ENCODE measurements at places on chromosomes 7 and 10.

DNA sequence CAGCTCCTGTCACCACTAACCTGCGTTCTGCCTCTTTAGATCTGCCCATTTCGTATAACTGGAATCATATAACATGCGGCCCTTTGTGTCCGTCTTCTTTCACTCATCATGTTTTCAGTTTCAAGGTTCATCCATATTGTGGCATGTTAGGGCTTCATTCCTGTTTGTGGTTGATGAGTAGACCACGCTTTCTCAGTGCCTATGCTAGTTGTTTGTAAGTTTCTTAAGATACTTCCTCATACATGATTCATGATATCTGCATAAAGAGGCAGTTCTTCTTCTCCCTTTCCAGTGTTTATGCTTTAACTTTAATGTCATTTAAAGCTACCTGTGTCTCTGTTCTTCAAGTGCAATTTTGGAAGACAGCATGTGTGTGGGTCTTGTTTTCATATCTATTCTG lies 79.5 kb upstream of the FAM20C start:
- no peak for DNase-seq

DNA sequence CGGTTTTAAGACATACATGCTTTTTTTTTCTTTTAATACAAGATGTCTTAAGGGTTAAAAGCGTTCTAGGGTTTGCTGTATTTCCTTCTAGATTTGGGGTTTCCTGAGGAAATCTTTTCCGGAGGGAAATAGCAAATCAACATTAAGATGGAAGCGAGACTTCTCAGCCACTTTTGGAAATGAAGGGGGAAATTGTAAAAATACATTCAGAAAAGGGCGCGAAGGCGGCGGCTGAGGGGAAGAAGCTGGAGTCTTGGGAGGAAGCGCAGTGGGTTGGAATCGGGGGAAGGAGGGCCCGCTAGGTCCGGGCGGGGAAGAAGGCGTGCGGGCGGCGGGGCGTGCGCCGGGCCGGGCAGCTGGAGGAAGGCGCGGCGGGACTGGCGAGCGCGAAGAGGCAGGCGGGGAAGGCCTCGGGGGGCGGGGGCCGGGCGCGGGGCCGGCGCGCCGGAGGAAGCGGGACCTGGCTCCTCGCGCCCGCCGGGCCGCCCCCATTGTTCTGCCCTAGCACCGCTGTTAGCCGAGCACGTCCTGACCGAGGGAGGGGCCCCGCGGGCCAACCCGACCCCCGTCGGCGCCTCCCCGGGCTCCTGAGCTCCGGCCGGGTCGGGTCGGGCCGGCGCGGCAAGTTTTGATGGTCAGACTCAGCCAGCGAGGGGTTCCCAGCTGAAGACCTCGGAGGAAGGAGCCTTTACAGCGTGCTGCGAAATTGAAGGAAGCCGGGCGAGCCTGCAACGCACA lies 1.5 kb upstream of the SKIDA1 start:
- no peak for DNase-seq

- no peak for DNase-seq
These were observed 36.3 kb downstream of the CSTF2T start for GRCh38 chr10:51663086-51663485.

GRCh38 chr7:9939176-9939575 lies 1034.5 kb upstream of the PHF14 start:
- no peak for DNase-seq

- no peak for DNase-seq
These were observed 118.2 kb downstream of the HBP1 start for GRCh38 chr7:107286751-107287621.

- no peak for DNase-seq
These were observed 196.0 kb downstream of the KCNMA1 start for GRCh38 chr10:77441353-77442166.

DNA sequence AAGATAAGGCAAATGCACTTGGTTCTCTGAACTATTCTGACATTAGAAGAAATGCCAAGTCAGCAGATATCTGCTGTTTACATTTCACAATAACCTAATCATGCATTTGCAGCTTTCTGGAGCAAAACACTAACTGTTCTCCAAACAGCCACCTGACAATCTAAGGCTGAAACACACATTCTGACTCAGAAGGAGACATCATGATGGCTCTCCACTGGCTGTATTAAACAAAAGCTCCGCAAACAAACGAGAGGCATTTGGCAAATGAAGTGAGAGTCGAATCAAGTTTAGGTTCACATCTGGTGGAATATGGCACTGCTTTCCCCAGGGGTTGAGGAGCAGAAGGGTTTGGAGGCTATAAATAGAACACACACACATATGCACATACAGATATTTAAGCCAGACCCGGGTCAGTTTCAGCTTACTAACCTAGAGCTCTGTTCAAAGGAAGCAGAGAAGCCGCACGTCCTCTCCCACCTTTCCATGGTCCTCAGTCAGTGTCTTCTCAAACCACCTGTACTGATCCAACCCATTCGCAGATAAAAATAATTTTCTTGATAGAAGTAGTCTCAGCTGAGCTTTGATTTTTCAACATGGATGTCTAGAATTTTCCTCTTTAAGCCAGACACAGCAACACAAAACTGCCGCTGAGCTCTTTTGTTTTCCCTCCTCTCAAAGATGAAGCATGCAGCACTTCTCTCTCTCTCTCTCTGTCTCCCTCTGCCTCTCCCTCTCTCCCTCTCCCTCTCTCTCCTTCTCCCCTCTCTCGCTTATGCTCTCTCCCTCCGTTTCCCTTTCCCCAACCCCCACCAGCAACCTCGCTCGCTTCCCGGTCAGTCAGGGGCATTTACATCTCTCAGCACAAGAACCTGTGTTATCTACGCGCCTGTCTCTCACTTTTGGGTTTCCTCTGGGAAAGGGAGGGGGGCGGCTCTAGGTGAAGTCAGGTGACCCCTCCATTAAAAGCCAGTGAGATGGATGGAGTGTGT lies 682.8 kb downstream of the MAGI2 start:
- DNase-seq = no peak

- no peak for DNase-seq
These were observed 57.7 kb downstream of the DNAJB6 start for GRCh38 chr7:157394246-157395191.

DNA sequence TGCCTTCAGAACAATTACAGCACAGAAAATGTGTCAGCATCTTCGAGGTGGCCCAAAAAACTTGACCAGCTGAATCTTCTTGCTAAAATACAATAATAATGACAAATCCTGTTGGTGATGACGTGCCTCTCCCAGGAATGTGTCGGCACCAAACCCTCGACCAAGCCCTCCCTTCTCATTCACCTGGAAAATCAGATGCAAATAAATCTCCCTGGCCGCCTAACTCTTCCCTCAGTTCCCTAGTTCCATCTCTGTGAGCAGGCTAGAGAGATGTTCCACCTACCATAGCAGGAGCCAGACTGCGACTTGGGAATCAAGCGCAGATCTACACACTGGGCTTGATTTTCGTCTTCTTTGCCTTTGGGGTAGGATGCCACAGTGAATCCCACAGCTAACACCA lies 4.1 kb downstream of the PRSS1 start:
- DNase-seq = no peak

DNA sequence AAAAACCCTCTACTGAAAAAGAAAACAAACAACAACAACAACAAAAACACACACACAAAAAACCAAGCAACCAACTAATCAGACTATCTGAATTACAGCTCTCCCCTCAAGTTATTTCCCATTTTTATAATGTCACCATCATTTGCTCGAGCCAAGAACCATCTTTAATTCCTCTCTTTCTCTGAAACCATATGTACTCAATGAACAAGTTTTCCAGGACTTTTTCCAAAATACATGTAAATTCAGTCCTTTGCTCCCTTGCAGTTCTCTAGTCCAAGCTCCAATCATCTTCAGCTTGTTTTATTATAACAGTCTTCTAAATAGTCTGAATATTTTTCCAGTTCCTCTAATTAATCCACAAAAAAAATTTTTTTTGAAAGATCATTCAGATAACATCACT lies 506.0 kb downstream of the NXPH1 start:
- DNase-seq = no peak

- no peak for DNase-seq
These were observed 26.5 kb upstream of the TRIL start for GRCh38 chr7:28984631-28985030.

GRCh38 chr10:97366572-97366971 lies 32.0 kb upstream of the FRAT2 start:
- no peak for DNase-seq

GRCh38 chr10:78964952-78965633 lies 103.7 kb upstream of the ZMIZ1 start:
- peak; percentile 12 for DNase-seq

DNA sequence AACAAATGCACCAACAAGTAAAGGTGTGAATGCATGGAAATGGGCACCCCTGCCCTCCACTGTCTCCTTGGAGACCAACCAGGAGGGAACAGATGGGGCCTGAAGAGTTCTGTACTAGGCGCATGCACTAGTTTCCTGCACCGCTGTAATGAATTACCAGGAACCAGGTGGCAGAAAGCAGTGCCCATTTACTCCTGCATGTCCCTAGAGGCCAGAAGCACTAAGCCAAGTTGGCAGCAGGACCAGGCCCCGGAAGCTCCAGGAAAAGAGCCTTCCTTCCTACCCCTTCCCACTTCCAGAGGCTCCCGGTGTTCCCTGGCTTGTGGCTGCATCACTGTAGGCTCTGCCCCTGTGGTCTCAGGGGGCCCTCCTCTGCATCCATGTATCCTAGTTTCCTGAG lies 237.5 kb upstream of the PPP2R2D start:
- no peak for DNase-seq

- no peak for DNase-seq
These were observed 28.7 kb downstream of the ST8SIA6 start for GRCh38 chr10:17425584-17426262.

DNA sequence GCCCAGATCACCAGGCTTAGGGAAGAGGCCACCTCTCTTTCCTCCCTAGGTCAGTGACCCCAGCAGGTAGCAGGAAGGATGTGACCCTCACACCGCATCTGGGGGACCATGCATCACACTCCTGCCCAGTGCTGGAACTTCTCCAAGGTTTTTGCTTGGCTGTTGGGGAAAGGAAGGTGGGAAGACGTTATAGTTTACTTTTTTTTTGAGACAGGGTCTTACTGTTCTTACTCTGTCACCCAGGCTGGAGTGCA lies 8.6 kb downstream of the ZCCHC24 start:
- no peak for DNase-seq

DNA sequence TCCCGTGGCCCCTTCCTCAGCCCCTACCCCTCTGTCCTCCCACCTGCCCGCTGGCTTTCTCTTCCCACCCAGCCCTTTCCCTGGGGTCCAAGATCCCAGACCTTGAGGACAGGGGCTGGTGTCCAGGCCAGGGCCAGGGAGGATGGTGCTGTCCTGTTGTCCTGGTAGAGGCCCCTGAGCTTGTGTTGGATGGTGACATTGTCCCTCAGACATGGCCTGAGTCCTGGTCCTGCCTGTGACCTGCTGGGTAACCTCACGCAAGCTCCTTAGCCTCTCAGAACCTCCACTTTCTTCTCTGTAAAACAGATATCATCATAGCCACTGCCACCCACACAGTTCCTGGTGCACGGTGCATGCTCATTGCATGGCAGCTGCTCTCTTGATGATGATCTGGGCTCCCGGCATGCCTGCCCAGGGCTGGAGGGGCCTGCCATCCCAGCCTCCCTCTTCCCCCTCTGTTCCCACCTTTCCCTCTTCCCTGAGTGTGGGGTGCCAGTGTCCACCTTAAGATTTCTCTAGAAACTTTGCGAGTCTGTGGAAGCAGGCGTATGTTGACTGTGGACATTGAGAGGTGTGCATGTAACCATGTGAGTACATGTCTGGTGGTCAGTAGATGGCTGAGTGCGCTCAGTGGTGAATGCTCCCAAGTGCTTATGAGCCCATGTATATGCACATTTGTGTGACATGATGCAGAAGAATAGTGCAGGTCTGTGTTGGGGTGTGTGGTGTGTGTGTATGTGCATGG lies 60.4 kb downstream of the NEURL1 start:
- DNase-seq = no peak

DNA sequence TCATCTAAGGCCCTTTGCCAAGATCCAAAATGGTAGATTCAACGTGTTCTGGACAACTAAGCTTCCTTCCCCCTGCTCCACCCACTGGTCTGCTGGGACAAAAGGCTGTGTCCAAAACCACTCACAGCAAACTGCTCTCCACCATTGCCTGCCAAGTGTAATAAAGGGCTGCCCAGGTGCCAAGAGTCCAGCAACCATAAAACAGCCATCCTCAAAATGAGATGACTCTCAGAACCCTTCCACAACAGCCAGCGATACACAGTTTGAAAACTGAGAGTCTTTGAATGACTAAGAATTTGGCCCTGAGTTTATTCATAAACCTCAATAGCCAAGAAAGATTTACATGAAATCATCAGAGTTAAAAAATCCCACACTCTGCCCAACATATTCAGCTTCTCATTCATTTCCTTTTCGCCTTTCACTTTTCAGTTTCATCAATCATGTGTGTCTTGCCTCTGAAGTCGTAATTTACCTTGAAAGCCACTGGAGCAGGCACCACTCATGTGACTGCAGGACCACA lies 658.1 kb upstream of the MGMT start:
- DNase-seq = no peak

GRCh38 chr7:33781167-33781566 lies 124.2 kb upstream of the BMPER start:
- DNase-seq = no peak

- no peak for DNase-seq
These were observed 334.0 kb downstream of the ZNF33B start for GRCh38 chr10:42304341-42304740.

DNA sequence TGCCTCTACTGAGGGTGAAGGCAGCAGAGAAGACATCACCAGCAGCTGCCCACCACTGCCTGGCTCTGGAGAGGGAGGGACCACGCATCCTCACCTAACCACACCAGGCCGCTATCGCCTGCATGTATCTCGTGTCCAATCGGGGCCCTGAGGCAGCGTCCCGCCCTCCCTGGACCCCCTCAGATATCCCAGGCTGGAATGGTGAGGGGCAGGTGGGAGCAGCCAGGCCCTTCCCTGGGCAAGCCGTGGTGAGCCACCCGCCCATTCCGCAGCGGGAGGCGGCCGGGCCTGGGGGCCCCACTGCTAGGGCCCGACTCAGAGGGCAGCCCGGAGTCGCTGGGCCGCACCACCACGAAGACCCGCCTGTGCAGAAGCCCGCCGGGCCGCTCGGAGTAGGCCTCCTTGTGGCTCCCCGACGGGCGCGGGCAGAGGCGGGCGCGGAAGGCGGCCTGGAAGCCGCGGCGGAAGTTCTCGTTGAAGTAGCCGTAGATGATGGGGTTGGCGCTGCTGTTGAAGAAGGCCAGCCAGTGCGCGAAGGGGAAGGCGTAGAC lies 21.6 kb upstream of the PPA1 start:
- DNase-seq = no peak

GRCh38 chr7:158374586-158374985 lies 213.0 kb downstream of the PTPRN2 start:
- no peak for DNase-seq

GRCh38 chr7:128003167-128003566 lies 28.1 kb downstream of the LRRC4 start:
- no peak for DNase-seq
